AG10803 (cell line): ENCODE measurements at places on chromosomes 2 and 18.
A peak's percentile ranks its signal among the peaks of the same experiment; 100 is the strongest.

DNA sequence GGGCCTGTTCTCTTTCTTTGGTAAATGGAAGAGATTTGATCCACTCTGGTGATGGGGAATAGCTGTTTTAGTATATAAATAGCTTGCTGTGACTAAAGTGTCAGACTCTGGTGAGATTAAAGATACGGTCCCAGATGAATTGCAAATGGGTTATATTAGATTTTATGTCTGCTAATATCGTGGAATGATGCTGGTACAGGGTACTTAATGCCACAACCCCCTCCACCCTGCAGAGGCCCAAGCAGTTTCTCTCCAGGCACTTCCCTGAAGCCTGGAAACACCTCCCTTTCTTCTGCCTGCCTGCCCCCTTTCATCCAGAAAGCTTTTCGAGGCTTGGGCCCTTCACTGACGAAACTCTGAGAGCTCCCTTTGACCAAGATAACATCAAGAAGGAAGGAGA is 21.4 kb upstream of the RFX8 start:
- no peak for DNase-seq

DNA sequence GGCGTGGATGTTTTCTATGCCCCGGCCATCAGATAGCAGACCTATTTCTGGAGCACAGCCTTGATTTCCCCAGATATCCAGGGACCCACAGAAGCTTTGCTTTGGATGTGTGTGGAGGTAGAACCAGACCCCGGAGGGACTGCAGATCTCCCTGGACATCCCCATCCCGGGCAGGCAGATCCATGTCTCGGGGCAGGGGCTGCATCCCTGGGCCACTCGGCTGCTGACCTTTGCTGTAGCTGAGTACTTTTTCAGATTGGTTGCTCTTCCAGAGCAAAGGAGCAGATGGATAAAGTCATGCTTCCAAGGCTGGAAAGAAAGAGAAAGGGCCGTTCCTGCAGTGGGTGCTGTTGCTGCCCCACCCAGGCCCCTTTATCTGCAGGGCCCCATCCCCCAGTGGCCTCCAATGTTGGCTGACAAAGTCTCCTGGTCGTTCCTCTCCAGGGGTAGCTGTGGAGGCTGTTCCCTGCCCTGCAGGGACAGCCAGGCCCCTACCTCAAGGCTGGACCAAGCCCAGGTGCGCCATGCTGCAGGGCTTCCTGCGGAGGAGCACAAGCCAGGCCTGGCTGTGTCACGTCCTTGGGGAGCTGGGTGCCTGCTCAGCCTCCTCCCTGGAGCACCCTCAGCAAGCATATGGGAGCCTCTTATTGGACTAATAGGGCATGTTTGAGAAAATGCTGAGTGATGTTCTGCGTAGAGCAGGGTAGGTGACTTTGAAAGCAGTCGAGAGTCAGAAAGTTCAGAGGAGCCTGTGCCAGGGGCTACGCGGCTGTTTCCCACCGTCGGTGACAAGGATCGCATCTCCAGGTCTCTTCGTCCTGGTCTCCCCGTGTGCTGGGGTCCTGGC is 68.4 kb downstream of the TPO start:
- no peak for DNase-seq

DNA sequence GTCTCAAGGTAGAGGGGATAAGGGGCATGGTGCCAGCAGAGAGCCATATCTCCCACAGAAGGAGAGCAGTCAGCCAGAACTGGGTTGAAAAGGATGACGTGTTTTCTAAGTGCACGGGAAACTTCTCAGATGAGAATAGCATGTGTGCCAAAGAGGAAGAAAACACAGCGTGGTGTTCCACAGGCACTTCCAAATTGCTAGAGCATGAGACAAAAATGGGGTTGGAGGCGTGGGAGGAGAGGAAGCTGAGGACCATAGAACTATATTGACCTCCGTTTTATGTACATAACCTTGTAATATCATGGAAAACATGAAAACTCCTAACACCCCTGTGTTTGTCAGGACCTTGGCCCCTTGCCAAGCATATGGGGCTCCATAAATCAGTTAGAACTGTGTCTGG is 682.7 kb upstream of the RAB6C start:
- DNase-seq: no peak

GRCh38 chr2:147045113-147045512 is 799.7 kb upstream of the ACVR2A start:
- DNase-seq: peak; percentile 50

DNA sequence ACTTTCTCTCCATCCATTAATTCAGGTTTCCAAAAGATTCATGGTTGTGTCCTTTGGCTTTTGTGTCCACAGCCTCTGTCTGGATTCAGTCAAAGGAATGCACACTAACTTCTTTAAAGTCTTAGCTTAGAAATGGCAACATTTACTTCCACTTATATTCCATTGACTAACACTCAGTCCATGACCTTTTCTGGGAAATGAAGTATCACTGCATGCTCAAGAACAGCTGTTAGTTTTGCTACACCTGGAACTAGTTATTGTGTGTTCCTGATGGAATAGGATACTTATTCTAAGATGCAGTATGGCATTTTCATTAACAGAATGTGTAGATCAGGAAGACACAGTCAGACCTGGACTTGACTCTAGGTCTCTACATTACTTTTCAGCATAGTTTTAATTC is 88.8 kb downstream of the KYNU start:
- peak; percentile 65 for DNase-seq

GRCh38 chr2:237120916-237121315 is 35.2 kb downstream of the COPS8 start:
- peak; percentile 41 for DNase-seq
